ENCODE measurements at places on chromosomes 11 and 22.

- DNase-seq: no peak
Measured at GRCh38 chr11:69213964-69214363, 58.2 kb downstream of the SMIM38 start.

GRCh38 chr22:40605761-40606160, 30.8 kb downstream of the MRTFA start:
- DNase-seq: no peak

DNA sequence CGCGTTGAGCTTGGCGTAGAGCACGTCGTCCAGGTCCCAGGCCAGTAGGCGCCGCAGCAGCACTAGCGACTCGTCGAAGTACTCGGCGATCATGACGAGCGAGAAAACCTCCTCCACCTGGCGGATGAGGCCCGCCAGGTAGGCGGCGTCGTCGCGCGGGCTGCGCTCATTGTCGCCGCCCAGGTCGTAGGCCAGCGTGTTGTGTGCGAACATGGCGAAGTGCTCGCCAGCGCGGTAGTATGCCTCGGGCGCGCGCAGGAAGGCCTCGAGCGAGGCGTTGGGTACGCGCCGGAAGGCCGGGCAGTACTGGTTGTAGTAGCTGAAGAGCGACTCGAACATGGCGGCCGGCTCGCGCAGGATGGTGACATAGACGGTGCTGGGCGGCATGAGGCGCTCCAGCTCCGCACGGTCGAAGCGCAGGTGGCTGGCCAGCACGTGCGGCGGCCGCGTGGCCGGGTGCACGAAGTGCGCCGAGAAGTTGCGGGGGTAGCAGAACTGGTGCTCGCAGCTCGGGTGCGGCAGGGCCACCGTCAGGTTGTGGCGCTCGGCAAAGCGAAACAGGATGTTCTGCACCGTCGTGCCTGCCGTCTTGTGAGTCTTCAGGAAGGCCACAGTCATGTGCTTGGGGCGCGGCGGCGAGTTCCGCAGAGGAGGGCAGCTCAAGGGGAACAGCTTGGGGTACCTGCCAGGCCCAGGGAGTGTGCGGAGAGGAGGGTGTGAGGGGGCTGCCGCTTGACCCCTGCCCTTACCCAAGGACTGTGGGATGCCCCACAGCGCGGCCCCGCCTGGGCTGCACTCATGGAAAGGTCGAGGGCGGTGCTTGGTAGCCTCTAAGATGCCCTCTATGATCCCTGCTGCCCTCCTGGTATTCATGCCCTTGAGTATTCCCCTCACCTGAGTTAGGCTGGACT, 5.7 kb downstream of the GAL3ST3 start:
- DNase-seq: no peak

DNA sequence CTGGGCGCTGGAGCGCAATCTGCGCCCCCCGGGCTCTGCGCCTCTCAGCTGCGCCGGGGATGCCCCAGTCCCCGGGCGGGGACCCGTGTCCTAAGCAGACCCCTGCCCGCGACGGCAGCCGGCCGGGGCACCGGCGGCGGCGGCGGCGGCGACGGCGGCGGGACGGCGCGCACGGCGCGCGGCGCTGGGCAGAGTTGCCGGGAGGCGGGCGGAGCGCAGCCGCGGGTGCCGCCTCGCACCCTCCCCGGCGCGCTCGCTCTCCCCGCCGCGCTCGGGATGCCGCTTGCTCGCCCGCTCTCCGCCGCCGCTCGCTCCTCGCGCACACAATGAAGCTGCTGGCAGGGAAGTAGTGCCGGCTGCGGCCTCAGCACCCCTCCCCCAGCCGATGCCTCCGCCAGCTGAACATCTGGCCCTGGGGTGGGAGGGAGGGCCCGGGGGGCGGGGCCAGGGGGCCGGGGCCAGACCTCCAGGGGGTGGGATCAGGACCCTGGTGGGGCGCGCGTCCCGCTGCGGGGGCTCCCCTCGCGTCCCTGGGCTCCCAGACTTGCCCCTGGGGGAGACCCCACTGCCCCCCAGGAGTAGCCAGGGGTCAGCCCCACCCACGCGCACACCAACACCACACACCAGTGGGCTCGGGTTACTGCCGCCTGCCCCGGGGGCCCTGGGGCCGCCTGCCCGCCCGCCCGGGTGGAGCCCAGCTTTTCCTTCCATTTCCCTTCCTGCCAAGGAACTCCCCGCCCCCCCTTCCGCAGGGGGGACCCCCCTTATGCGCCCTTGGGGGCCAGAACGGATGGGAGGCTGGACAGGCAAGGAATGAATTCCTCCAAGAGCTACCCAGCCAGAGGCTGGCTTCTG, at the start of gene RCOR2:
TSS of gene RCOR2 (minus strand) at position 328 of the 855 bp plus-strand sequence. CDS start 708 bp downstream, outside the sequence.
- peak; percentile 81 for DNase-seq
